ENCODE measurements at places on chromosomes 13 and 19.

DNA sequence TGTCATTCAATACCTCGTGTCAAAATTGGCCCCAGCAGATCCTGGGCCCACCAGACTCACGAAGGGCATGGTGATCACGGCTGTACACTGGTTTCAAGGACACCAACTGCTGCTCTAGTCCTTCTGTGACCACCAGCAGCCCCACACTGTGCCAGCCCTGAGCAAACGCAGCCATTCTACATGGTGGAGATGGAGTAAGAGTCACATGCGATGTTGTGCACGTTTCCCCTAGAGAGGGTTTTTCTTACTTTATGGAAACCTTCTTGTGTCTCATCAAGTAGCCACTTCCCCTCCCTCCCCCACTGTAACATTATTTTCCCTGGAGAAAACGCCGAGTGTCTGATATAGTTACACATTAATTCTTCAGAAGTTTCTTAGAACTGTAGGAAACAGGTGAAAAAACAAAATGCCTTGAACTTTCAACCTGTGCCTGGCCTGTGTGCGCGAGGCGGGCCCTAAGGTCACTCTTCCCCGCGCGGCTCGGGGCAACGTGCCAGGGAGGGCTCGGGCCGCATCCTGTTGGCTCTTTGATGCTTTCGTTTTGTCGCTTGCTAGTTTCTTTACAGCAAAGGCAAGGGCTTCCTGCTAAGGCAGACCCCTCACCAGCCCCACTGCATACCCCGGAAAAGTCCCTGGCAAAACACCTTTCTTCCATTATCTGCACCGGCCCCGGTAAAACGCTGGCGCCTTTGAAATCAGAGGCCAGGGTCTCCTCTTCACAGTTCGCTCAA lies 44.6 kb downstream of the GGACT start:
- DNase-seq = no peak

DNA sequence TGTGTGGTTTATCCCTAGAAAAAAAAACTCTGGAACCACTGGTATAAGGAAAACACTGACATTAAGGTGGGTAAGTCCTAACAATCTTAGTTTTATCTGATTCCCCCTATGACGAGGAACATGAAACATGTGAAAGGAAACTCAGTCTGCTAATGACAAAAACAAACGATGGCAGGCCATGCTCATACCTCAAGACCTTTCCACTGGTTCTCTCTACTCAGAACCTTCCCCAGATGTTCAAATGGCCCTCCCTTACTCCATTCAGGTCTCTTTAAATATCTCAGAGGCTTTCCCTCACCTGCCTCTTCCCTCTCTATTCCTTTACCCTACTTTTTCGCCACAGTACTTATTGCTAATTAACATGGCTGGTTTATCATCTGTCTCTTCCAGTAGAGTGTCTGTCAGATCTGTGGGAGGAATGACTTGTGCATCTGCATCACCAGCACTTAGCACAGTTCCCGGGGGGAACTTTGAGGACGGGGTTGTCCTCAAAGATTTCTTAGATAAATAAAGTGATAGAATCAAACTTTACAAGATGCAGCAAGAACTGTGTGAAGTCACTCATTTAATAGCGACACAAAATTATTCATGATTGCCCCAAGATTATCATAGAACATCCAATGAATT lies 1.5 kb downstream of the TUBGCP3 start:
- DNase-seq = no peak

- peak; percentile 23 for DNase-seq
Observed at GRCh38 chr19:53357821-53358581, 7.5 kb upstream of the ZNF525 start.

GRCh38 chr19:46715975-46716671 lies 791 bp downstream of the PRKD2 start:
- peak; percentile 62 for DNase-seq

- no peak for DNase-seq
Observed at GRCh38 chr13:114167426-114167825, 11.6 kb upstream of the CFAP97D2 start.

GRCh38 chr19:3161453-3161852 lies 17.1 kb upstream of the S1PR4 start:
- no peak for DNase-seq

GRCh38 chr13:40064154-40065097 lies 409.0 kb downstream of the COG6 start:
- no peak for DNase-seq

GRCh38 chr19:38362076-38362945 lies 12.1 kb upstream of the PSMD8 start:
- peak; percentile 90 for DNase-seq

DNA sequence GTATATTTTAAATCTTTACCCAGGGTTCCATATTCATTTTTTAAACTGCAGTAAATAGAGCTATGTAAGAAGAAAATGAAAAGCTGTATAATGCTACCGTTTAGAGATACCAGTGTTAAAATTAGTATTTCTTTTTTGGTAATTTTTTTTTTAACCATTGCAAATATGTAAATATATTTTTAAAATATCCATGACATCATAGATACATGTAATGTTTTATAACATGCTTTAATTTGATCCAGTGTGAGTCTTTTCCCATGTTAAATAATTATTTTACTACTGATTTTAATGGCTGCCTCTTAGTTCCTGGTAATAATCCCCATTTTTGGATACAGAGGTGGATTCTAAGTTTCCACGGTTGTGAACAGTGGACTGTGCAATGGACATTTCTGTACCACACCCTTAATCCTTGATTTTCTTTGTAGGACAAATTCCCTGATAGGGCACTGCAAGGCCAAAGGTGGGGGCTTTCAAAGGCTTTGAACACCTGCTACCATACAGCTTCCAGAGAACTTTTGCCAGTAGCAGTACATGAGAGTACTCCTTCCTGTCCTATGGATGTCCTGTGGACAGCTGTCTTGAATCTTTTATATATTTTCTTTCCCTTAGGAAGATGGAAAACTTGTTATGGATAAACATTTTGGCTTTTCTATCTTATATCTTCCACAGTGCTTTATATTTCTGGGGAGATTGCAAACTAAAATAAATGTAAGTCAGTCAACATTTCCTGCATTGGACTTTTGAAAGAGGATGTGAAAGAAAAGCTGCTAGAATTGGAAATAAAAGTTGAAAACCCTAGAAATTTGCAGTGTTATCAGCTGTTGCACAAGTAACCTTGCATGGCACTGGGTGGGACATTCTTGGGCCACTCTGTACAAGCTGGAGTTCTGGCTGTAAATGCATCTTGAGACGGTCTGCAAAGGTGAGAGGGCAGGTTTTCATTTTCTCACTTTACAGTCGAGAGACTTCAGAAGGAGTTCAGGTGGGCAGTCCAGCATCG lies 46.8 kb downstream of the ARHGEF7 start:
- DNase-seq = no peak

DNA sequence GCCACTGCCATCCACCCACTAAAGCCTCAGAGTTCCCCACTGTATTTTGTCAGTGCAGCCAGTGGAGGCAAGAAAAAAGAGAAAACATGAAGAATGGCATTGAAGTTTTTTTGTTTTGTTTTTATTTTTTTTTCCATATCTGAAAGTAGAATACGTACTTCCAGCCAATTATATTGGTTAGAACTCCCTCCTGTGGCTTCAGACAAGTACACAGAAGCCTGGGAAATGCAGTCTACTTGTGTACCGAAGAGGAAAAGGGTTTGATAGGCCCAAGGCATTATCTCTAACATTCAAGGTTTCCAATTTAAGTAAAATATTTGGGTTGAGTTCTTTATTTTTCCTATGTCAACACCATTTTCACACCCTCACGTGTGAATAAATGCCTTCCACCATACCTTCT lies 696.2 kb upstream of the GPC6 start:
- DNase-seq = no peak

DNA sequence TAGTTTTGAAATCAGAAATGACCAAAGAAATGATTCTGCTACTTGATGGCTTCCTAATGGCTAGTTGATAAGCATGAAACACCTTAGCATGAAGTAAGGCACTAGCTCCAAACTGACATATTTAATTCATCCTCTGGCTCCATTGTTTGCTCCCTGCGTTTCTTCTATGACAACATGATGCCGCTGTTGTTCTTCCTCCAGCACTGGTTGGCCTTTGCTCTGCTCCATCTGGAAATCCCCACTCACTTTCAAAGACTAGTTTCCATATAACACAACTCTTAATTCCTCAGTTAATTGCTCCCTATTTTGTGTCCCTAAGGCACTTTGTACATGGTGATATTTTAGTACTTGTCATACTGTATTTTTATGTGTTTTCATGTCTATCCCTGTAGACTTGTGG lies 151.6 kb downstream of the GPC6 start:
- DNase-seq = no peak

- no peak for DNase-seq
Observed at GRCh38 chr19:50720921-50721381, 1.3 kb upstream of the SHANK1 start.

- no peak for DNase-seq
Observed at GRCh38 chr13:52371736-52372247, 34.2 kb downstream of the THSD1 start.

GRCh38 chr13:96629331-96629730 lies 364.9 kb downstream of the OXGR1 start:
- no peak for DNase-seq

Data from iPS-NIHi11 (cell line).